ENCODE measurements at places on chromosomes 5 and 9. TPM values are rescaled to one million over a fixed set of nuclear protein-coding genes. Genes with fewer than 3 reads are reported as not detected.
A peak's percentile ranks its signal among the peaks of the same experiment; 100 is the strongest.

DNA sequence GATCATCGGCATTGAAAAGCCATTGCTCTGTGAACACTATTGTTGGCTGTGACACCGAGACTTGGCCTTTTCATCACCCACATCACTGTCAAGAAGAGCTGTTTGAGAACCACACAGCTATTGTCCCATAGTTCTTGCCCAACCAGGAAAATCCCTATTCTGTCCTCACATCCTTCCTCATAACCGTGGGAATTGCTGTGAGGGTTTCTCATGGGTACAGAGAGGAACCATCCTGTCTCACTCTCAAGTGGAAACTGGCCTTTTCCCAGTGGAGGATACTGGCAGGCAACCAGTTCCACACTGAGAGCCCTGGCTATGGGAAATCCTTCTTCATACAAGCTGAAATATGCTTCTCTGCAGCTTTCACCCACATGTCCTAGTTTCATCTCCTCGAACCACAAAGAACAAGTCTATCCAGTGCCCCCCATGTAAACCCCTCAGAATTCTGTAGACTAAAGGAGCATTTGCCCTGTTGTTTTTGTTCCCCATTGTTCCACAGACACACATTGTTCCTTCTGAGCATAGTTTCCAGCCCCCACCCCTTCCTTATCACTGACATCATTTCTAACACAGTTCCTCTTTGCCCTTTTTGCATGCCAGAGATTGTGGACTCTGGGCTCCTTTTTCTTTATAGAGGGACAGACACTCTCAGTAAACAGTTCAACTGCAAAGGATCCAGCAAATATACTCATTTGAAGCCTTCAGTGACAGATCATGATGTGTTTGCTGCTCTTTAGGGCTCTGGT lies 57.8 kb upstream of the C5orf46 start:
- H3K36me3 ChIP-seq = no peaks in the 10 kb centered on the region
- H3K4me1 ChIP-seq = peaks cover 8% of the 10 kb centered on the region

- no peaks in the 10 kb centered on the region for H3K27me3 ChIP-seq
- H3K4me1 ChIP-seq = peaks cover 18% of the 10 kb centered on the region
- DNase-seq = peak; percentile 93
- H3K27ac ChIP-seq = peak overlapping the region; percentile 34
- no peak overlapping the region for H3K4me3 ChIP-seq
Observed at GRCh38 chr9:113609562-113610318, 146.2 kb downstream of the RGS3 start.

- H3K4me3 ChIP-seq = no peak overlapping the region
- no peak overlapping the region for H3K27ac ChIP-seq
- H3K27me3 ChIP-seq = no peaks in the 10 kb centered on the region
- no peaks in the 10 kb centered on the region for H3K4me1 ChIP-seq
- no peak for DNase-seq
Observed at GRCh38 chr5:66377747-66378146, 218.4 kb upstream of the MAST4 start.

DNA sequence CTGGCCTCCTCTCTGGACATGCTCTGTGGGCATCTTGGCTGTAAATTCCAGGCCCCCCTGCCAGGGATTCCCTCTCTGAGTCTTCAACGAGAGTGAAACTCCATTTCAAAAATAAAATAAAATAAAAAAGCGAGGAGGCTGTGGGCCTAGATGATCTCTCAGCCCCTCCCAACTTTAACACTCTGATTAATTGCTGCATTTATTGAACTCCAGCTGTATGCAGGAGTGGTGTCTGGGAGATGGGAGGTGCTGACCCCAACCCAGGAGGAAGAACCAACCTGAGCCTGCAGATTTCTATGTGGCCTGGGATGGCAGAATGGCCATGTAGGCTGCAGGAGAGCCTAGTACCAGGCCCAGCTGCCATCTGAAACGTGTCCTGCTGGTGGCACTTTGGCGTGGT lies 154.5 kb upstream of the IER5L start:
- no peak for DNase-seq
- H3K27me3 ChIP-seq = no peaks in the 10 kb centered on the region
- H3K4me3 ChIP-seq = no peak overlapping the region
- peaks cover 51% of the 10 kb centered on the region for H3K4me1 ChIP-seq
- no peaks in the 10 kb centered on the region for H3K36me3 ChIP-seq
- no peak overlapping the region for H3K27ac ChIP-seq

GRCh38 chr5:140039561-140039960 lies 3.5 kb downstream of the NRG2 start:
- peak overlapping the region; percentile 91 for H3K4me3 ChIP-seq
- H3K27me3 ChIP-seq = no peaks in the 10 kb centered on the region
- peak overlapping the region; percentile 84 for H3K27ac ChIP-seq
- peaks cover 28% of the 10 kb centered on the region for H3K4me1 ChIP-seq
- no peaks in the 10 kb centered on the region for H3K36me3 ChIP-seq

DNA sequence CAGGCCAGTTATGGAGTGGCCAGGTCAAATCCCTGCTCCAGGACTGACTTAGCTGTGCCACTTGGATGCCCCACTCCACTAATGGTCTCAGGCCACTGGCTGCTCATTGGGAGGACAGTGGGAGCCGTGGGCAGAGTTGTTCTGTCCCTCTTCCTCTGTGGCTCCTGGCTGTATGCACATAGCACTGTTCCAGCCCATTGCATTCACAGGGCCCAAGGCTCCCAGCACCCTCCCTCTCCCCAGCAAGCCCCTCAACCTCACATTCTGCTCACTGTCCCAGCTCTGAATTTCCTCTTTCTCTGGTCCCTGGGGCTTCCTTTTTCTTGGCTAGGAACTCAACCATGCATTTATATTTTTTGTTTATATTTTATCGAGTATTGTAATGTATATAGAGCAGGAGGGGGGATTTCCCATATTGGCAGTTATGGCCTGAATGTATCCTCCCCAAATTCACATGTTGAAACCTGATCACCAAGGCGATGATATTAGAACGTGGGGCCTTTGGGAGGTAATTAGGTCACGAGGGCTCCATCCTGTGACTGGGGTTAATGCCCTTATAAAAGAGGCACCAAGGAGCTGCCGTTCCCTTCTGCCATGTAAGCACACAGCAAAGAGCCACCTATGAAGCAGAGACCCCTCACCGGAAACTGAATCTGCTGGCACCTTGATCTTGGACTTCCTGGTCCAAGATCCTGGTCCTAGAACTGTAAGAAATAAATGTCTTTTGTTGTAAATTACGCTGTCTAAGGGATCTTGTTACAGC lies 17.0 kb upstream of the MVB12B start:
- no peaks in the 10 kb centered on the region for H3K36me3 ChIP-seq
- no peak overlapping the region for H3K27ac ChIP-seq
- H3K4me1 ChIP-seq = no peaks in the 10 kb centered on the region
- H3K4me3 ChIP-seq = no peak overlapping the region

- no peaks in the 10 kb centered on the region for H3K36me3 ChIP-seq
- no peak for DNase-seq
- no peaks in the 10 kb centered on the region for H3K4me1 ChIP-seq
- H3K4me3 ChIP-seq = no peak overlapping the region
Observed at GRCh38 chr5:77374686-77375085, 117.4 kb downstream of the WDR41 start.

DNA sequence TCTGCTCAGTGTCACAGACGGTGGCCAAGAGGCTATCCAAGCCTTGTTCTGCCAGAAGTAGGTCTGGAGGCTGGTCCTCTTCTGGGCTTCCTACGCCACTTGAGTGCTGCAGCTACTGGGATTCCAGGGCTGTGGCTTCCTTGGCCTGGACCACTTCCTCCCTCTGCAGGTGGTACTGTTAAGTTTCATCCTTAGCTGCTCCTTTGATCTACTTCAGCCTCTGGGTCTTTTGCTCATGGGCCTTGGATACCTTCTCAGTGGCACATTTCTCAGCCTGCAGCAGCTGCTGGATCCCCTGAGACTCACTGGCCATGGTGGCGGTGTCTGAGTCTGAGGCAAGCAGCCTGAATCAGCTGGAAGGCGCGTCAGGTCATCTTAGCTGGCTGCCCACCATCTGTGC lies 10.3 kb downstream of the CNOT8 start:
- H3K27me3 ChIP-seq = no peaks in the 10 kb centered on the region
- H3K36me3 ChIP-seq = peaks cover 68% of the 10 kb centered on the region
- no peak overlapping the region for H3K27ac ChIP-seq
- H3K4me1 ChIP-seq = peaks cover 7% of the 10 kb centered on the region
- H3K4me3 ChIP-seq = no peak overlapping the region

DNA sequence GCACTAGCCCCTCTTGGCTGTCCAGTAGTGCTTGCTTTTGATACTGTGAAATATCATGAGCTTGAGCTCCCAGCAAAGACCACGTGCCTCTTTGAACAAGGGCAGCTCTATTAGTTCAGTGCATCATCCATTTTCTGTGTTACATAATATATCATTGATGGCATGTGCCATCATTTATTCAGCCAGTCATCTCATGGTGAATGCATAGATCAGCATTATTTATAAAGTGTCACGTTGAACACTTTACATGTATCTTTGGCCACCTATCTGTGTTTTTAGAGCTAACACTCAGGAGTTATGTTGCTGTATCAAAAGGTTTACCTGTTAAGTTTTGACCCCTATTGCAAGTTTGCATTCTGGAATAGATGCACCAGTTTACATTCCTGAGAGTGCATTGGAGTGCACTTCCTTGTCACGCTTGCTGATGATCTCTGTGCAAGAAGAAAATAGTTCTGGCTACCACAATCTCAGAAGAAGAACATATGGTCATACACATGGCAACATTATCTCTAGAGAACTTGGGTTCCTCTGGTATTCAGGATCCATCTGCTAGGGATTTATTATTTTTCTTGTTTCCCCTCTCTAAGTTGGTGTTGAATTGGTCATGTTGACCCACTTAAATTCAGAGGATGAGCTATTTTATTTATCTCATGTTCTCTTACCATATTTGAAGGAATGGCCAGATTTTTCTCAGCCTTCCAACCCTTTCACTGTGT lies 120.9 kb downstream of the SH3GL2 start:
- H3K27ac ChIP-seq = no peak overlapping the region
- DNase-seq = no peak
- no peaks in the 10 kb centered on the region for H3K27me3 ChIP-seq

- no peak for DNase-seq
- H3K36me3 ChIP-seq = no peaks in the 10 kb centered on the region
- peak within 1 kb of the TSS; percentile 97 for H3K27ac ChIP-seq
- no peaks in the 10 kb centered on the region for H3K27me3 ChIP-seq
- H3K4me3 ChIP-seq = peak within 1 kb of the TSS; percentile 96
Observed at GRCh38 chr9:112380102-112380824, at the start of gene HSDL2. Gene HSDL2 (plus strand): TSS chr9:112380108. CDS start chr9:112380164, 56 bp downstream.

GAPT gene
- 0.56 TPM for polyA plus RNA-seq

FOXD4L5 gene
- polyA plus RNA-seq = not detected
